Stimulated activated CD4-positive, alpha-beta T cell treated with anti-CD3 and anti-CD28 coated beads, Interleukin-2, amount 100 ng/mL, for 4 hours (primary cell): ENCODE measurements at places on chromosomes 3 and 15.
A peak's percentile ranks its signal among the peaks of the same experiment; 100 is the strongest.

DNA sequence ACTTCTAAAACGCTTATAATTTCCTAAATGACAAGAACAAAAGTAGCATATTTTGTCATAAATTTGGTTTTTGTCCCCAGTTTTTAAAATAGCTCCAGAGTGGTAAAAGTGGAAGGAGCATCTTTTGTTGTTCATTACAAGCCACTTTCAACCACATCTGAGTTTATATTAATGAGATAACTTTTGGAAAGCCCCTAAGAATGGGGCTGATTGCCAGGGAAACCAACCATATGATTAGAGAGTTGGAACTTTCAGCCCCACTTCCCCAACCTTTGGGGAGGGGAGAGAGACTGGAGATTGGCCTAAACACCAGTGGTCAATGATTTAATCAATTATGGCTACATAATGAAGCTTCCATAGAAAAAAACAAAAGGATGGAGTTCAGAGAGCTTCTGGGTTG lies 57.4 kb downstream of the CPA3 start:
- DNase-seq = no peak

DNA sequence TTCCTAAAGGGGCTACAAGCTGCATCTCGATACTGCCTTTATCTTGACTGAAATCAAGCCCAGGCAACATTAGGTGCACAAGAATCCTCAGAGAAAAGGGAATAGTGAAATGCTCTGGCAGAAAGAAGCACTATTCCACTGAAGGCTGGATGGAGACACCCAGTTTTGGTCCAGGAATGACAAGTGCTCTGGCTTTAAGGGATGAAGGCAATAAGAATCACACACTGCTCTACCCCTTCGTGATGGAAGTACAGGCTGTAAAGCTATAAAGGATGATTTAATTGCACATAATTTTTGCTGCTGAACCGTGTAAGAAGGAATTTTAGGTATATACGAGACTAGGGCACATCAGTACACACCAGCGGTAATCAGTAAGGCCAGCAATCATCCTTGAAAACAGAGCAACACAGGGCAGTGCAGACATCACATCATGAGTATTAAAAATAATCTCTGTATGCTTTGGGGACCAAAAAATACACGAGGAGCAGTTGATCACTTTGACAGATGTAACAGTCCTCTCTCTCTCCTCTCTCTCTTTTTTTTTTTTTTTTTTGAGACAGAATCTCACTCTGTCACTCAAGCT lies 414.6 kb upstream of the TBL1XR1 start:
- DNase-seq = no peak

DNA sequence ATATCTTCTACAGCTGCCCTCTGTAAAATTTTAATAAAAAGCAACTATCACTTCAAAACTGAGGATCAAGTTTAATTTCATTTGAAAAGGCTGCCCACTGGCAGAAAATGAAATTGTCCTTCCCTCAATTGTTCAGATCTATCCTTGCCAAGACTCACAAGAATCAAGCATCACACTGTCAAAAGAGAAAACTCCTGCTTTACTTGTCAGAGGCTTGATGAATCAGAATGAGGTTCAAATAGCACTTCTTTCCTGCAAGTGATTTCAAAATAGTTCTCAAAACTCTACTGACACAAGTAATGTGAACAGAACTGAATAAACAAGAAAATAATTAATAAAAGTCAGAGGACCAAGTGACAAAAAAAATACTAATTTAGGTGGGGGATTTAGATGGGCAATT lies 70.6 kb downstream of the GOLIM4 start:
- DNase-seq = no peak

DNA sequence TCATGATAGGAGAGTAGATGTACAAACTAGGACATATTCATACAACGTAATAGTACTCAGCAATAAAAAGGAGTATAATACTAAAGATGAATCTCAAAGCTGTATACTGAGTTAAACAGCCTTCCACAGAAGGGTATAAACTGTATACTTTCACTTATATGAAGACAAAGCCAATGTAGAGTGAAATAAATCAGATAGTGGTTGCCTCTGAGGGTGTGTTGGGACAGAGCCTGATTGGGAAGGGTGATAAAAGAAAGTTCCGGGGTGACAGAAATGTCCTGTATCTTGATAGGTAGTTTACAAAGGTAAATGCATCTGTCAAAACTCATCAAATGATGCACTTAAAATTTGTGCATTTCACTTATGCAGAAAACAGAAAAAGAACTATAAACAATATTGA lies 122.5 kb downstream of the ADAM10 start:
- DNase-seq = no peak

DNA sequence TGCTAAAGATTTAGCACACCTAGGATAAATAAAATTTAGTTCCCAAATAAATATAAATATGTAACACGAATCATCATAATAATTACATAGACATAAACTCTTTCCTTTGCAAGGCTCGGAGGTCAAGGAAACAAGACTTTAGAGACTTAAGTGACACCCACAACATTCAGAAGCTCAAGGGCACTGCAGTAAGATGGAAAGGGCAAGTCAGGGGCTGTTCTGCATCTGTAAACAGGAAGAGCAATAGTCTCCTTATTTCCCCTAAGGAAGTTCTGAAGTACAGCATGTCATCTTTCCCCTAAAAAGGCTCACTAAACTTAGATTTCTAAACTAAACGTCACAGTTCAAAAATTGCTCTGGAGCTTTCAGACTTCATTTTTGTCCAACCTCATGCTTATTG lies 26.9 kb upstream of the KBTBD8 start:
- DNase-seq = no peak

DNA sequence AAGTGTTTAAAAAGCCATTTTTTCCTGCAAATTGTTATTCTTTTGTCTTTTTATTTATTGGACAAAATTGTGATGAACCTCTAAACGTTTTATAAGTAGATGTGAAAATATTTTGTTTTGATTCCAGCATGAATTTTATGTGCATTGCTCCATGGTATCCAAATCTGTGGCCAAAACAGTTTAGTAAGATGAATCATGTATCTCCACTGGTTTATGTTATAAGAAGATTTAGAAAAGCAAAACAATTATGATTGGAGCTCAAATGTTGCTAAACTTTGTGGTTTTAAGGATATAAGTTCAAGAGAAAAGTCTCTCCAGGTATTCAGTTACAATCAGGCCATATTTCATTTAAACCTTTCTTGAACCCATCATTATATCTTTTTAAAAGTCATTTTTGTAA lies 80.9 kb downstream of the NECTIN3 start:
- DNase-seq = no peak

DNA sequence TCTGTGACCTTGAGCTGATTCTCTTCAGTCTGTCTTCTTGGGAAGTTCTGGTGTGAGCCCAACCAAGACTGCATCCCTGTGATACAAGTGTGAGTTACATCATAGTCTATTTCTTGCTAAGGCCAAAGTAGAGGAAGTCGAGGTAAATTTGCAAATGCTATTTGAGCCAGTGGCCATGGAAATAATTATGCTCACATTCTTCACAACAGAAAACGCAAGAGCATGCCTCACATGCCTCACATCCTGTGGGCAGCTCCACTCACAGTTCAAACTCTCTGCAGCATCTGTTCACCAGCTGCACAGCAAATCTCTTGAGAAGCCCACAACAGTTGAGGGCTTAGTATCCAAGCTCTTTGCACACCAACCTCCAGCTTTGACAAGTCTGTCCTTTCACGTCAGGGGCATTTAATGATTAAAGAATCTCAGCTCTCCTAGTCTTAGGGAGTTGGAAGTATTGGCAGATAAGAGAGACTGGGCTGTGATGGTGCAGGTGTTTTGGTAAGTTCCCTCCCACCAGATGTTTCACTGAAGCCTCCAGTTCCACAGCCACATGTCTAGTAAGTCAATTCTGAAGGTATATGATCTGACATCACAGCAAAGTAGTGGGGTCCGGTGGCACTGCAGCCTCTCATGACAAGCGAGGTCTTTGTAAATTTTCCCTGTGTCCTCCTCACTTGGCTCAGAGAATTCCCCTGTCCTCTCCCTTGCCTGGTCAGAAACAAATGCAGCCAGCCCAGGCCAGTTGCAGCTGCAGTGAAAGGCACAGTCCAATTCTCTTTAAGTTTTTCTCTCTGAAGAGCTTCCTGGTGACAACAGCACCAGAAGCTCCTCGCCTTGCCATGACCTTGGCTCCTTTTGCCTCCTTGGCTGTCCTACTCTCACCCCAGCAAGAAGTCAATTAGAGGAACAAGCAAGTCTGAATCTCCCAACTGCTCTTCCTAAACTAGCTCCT lies 166.1 kb downstream of the SSR3 start:
- DNase-seq = no peak

GRCh38 chr3:129195731-129196256 lies 12.1 kb upstream of the CNBP start:
- no peak for DNase-seq

DNA sequence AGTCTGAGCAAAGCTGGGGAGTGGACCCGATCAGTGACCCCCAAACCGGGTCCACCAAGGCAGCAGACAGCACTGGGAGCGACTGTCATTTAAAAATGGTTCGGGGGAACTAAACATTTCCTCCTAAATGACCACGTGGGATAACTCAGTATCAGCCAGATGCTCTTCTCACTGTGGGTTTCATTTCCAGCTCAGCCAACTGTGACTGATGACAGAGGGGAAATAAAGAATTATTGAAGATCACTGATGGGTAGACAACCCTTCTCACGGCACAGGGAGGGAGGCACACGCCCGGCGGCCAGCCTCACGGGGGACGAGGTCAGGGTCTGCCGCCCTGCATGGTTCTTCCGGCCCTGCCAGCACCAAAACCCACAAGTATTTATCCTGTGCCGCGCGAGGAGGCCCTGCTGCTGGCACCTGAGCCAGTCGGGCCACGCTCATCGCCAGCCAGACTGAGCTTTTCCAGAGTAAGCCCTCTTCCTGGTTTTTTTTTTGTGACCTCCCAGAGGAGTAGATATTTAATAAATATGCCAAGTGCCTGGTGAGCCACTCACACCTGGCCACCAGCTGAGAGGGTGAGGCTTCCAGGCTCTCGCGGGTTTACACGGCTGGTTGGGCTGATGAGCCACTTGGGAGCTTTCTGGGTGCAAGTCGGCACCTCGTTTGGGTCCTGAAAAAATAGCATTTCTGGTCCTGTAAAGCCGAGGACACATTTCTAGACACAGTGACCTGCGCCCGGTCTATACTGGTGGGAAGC lies 6.2 kb downstream of the MELTF start:
- no peak for DNase-seq

DNA sequence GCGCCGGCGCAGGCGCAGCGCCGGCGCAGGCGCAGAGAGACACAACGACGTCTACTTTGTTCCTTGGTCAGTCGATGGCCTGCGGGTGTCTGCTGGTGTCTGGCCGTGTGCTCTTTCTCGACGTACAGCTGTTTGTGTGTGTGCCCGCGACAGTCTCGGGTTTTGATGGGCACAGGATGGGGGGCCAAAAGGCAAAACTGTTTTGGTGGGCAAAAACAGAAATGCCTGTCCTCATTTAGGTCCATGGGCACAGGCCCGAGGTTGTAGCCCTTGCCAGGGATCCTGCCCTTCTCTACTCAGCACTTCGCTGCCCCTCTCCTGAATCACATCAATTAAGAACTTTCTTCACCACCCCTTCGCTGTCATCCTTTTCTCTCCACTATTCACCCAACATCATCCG lies 184.8 kb upstream of the CHL1 start:
- DNase-seq = no peak

DNA sequence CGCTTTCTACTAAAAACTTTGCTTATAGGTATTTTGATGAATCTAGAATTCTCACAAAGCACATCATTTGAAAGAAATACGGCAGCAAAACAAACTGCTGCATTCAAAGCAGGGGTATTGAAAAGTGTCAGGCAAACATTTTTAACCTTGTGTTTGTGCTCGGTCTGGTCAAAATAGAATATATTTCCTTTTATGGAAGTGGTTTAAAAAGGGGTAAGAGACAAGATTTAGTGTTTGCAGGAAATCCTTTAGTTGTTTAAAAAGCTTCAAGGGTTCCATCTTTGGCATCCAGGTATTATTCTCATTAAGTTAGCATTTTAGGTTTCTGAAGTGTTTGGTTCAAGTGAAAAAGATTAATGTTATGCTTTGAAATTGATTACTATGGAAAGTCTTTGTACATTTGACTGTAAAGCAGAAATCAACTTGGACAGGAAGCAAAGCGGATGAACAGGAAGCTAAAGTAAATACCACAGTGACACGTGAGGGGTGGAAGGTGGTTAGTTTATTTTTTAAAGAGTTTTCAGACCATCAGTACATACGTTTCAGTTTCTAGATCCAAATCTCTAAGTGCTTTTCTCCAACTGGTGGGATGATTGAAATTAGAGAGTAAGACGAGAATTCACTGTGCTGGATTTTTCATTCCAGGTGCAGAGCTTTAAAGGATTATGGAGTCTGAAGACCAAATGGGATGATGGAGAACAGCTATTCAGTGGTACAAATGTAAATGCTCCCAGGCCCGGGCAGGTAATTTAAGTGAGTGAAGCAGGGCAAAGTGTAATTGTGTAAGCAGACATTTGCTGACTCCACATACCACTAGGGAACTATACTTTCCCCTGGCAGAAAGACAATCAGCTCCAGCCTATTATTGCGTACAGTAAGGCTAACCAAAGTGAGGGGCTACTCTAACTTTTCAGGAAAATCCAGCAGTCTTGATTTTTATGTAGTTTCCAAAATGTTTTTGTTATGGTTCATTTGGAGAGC lies 341.8 kb upstream of the TBL1XR1 start:
- peak; percentile 8 for DNase-seq

GRCh38 chr3:60931452-60931851 lies 319.8 kb downstream of the FHIT start:
- DNase-seq = no peak

- no peak for DNase-seq
Measured at GRCh38 chr3:111314898-111315297, 227.1 kb upstream of the CD96 start.

DNA sequence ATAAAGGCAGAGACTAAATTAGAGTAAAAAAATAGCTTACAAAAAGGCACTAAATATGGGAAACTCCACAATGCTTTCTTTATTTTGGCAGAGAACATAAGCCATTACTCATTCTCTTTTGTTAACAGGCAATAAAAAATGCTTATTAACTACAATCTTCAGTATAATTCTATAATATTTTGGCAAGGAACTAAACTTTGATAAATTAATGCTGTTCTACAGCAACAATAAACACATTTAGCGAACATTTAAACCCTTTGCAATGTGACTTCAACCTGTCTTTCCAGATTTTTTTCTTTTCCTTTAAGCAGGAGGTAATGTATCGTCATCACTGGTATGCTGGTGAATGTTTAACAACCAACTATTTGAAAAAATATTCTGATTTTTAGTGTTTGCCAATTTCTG lies 42.2 kb upstream of the POU1F1 start:
- no peak for DNase-seq

DNA sequence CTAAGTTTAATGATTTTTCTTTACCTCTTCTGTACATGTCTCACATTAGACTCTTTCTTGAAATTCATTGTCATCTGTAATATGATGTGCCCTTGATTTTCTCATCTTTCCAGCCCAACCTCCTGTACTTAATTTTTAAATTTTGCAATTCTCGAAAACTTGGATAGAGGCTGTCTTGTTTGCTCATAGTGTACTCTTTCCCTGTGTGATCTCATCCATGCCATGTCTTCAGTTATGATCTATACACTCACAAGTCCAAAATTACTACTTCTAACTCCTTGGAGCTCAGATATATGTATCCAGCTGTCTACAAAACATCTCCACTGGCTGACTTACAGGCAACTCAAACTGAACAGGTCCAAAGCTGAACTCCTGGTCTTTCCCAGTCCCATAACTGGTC lies 42.2 kb downstream of the CD200 start:
- no peak for DNase-seq
